ENCODE measurements at places on chromosomes 6 and 20.
A peak's percentile ranks its signal among the peaks of the same experiment; 100 is the strongest.

DNA sequence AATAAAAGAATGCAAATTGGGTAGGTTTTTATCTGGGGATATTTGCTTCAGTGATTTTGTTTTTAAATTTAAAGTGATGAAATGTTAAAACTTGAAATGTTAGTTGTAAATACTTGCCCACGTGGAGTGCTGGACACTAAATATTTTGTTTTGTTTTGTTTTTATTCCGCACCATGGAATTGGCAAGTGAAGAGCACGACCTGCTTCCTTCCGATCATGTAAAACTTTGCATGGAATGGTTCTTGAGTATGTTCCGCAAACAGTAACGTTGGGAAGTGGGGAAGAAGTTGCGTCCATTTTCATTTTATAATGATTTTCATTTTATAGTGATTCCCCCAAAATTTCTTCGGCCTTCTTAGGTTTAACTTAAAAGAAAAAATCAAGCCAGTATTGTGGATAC is 765 bp downstream of the IRAK1BP1 start:
- DNase-seq = peak; percentile 82

GRCh38 chr20:15867899-15868298 is 705.3 kb downstream of the KIF16B start:
- DNase-seq = peak; percentile 33

DNA sequence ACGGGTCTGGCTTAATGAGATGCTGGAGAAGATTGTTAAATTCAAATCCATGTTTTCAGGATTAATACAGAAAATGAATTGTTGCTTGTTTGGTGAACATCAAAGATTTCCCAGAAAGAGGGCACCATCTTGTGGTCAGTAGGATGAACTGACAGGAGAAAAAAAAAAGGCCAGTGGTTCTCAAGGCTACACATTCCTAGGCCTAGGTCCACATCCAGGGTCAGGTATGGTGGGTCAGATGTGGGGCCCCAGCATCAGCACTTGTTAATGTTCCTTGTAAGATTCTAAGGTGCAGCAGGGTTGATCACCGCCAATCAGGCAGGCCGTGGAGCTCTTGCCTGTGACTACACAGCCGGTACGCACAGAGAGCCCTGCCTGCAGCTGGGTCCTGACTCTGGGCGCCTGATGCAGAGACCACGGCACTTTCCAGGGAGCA is 34.0 kb upstream of the FOXO3 start:
- DNase-seq = peak; percentile 60

DNA sequence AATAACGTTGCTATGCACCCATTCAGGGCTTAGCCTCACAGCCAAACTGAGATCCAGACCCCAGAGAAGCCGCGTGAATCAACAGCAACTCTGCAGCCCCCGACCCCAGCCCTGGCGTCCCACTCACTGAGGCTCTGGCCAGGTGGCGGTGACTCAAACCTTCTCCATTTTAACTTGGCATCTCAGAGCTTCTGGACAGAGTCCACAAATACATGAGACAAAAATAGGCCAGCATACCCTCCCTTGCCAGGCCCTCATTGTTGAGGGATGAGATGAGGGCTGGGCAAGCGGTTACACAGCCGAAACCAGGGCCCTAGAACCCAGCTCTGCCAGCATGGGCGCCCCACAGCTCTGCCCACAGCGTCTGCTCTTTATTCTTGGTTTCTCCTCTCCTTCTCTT is 118.4 kb downstream of the MYLK4 start:
- no peak for DNase-seq

GRCh38 chr6:97026298-97026697 is 101.8 kb downstream of the KLHL32 start:
- DNase-seq = peak; percentile 94

GRCh38 chr6:141610741-141611140 is 522.0 kb upstream of the GJE1 start:
- DNase-seq = peak; percentile 10

GRCh38 chr6:9028086-9028485 is 592.7 kb upstream of the SLC35B3 start:
- DNase-seq = no peak

DNA sequence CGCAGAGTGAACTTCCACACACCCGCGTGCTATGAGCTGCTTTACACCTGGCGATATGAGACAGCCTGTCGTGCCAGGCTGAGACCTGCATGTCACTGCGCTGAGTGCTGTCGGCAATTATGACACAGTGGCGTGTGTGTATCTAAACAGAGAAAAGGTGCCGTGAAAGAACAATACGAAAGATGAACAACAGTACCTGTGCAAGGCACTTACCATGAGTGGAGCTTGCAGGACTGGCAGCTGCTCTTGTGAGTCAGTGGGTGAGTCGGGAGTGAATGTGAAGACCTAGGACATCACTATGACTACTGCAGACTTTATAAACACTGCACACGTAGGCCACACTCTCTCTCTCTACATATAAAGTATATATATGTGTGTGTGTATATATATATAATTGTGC is 68.5 kb upstream of the DUSP22 start:
- no peak for DNase-seq

DNA sequence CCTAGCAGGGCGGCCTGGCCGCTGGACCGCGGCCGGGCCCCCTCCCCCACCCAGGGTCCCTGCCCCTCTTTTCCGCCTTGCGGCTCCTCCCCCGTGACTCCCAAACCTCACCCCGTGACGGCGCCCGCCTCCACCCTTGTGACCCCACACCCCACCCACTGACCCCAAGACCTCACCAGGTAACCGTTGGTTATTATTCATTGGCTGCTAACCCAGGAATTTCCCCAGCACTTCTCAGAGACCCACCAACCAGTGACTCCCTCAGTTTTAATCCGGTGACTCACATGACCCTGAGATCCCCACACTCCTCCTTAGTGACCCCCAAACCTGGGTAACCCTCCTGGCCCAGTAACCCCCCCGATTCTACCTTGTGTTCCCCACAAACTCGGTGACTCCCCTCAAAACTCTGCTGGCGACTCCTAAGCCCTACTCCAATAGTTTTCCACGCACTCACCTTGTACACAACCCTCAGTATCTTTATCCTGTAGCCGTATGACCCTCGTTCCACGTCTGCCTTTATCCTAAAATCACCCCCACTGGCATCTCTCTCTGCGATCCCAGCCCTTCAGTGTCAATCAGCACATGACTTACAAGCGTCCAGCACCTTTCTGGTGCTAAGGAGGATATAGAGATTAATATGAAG is 534 bp downstream of the ZNF76 start:
- peak; percentile 85 for DNase-seq

DNA sequence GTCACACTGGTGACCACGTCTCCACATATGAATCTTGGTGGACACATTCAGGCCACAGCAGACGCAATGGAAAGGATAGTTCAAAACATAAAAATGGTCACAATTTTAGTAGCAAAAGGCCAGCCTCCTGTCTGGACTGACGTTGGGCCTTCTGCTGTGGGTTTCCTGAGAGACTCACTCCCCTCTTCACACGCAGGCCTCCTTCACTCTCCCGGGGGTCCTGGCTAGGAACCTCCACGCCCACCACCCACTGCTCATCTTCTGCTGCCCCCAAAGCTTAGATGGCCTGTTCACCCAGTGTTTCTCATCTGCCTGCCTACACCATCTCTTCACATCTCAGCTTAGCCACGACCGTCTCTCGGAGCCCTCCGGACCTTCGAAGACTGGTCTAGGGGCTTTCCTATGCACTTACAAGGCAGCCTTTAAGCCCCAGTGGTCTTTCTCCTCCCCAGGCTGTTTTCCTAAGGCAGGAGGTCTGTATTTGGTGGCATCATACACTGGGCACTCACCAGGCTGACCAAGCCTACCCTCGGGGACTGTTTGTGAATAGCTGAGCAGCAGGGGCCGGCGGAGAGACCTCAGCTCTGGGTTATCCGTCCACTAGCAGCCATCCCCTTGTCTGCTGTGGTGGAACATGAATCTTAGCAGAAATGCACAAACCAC is 46.6 kb upstream of the AFDN start:
- no peak for DNase-seq

DNA sequence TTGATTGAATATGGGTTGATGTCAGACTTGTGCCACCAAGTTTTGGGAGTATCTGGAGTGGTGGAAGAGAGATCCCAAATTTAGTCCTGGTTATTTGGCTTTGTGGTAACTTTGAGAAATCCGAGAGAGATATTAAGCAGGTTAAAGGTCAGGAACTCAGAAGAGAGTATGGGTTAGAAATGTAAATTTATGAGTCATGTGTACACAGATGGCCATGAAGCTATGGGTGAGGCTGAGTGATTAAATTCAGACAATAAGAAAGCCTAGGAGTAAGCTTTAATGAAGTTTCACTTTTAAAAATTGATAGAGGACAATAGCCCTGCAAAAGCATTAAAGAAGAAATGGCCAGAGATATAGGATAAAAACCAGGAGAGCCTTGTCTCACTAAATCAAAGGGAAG is 14.3 kb downstream of the RIMS1 start:
- no peak for DNase-seq

DNA sequence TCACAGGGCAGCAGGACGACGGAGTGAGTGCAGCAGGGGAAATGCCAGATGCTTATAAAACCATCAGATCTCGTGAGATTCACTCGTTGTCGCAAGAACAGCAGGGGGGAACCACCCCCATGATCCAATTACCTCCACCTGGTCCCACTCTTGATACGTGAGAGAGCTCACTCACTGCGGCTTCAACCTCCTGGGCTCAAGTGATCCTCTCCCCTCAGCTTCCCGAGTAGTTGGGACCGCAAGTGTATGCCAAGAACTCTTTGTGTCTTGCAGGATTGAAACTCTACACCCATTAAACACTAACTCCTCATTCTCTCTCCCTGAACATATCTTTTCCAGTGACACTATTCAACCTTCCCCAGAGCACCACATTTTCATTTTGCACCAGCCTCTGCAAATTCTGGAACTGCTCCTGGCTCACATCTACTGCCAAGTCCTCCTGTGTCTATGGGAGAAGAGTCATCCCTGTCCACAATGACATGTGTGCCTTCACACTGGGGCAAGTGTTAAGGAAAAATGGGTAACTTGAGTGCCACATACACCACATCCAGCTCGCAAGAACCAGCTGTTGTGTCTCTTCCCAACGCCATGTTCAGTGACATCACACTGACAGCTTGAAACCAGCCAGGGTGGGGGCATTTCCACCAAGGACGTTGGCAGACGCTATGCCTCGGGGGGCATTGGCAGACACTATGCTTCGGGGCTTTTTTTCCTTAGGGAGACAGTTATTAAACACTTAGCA is 14.7 kb upstream of the TAF4 start:
- peak; percentile 30 for DNase-seq

GRCh38 chr6:25582101-25582500 is 69.9 kb upstream of the SCGN start:
- DNase-seq = no peak

DNA sequence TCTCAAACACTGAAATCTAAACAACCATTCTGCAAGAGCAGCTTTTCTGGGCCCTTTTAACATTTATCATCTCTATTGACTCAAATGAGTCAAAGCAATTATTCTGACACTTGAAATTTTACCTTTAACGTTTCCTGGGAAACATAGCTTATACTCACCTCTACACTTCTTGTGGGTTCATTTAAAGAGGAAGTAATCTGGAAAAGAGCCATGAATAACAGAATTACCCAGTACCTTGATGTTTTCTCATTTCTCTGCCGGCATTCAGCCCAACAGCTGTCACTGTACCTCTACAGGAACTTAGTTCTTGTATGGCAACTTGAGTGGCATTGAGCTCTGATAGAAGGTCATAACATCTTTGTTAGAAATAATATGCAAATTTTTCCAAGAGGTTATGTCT is 272.2 kb downstream of the KCNQ5 start:
- peak; percentile 89 for DNase-seq

DNA sequence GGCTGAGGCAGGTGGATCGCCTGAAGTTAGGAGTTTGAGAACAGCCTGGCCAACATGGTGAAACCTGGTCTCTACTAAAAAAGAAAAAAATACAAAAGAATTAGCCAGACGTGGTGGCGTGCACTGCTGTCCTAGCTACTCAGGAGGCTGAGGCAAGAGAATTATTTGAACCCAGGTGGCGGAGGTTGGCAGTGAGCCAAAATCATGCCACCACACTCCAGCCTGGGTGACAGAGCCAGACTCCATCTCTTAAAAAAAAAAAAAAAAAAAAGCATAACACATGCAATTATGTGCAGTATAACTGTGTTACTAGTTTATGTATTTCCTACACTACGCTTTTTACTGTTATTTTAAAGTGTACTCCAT is 31.9 kb upstream of the FAM135A start:
- peak; percentile 31 for DNase-seq

DNA sequence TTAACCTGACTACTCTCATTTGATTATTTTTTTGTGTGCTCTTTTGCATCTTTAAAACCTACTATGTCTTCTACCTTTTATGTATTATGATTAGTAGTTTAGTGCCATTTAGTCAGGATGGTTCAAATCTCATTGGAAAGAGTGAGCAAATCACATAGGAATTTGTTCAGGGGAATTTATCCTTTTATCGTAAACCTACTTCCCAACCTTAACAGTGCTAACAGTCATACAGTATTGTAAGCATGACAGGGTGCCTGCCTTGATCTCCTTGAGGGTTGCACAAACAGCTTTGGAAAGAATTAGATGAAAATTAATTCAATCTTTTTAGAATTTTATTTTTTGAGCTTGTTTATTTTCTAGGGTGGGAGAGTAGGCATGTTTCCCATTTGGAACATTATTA is 18.3 kb downstream of the RNF8 start:
- no peak for DNase-seq

GRCh38 chr6:52976149-52976548 is 18.9 kb downstream of the GSTA4 start:
- DNase-seq = no peak

DNA sequence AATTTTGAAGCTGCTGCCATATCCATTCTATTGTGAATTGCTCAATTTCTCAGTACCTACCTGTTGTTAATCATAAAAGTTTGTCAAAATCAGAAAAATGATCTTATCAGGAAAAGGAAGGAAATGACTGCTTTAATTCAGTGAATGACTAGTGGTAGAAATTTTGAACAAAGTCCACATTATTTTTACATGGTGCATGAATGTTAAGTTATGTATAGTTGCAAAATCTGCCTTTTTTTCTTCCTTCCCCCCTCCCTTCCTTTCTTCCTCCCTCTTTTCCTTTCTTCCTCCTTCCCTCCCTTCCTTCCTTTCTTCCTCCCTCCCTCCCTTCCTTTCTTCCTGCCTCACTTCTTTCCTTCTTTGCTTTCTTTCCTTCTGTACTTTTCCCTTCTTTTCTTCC is 127.1 kb upstream of the TSHZ2 start:
- no peak for DNase-seq

- DNase-seq = no peak
Measured at GRCh38 chr6:27700337-27700736, 211.9 kb downstream of the OR2B2 start.

- DNase-seq = no peak
Measured at GRCh38 chr20:38135651-38136420, 29.2 kb downstream of the TGM2 start.

DNA sequence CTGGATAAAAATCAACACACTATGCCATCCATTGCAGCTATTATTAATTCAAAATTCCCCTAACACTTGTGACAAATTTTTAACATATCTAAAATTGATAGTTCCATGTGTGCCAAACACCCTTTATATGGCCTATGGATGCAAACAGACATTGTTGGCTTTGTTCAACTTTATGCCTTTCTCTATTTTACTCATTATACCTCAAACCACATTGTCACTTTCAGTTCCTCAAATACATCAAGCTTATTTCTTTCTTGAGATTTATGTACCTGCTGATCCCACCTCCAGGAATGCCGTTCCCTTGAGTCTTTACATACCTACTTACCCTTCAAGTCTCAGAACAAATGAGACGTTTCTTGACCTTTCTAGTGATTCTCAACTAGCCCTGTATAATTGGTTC is 193.5 kb upstream of the PLN start:
- DNase-seq = no peak
